ENCODE measurements at places on chromosomes 13 and 19. TPM values are rescaled to one million over a fixed set of nuclear protein-coding genes. Genes with fewer than 3 reads are reported as not detected.

DNA sequence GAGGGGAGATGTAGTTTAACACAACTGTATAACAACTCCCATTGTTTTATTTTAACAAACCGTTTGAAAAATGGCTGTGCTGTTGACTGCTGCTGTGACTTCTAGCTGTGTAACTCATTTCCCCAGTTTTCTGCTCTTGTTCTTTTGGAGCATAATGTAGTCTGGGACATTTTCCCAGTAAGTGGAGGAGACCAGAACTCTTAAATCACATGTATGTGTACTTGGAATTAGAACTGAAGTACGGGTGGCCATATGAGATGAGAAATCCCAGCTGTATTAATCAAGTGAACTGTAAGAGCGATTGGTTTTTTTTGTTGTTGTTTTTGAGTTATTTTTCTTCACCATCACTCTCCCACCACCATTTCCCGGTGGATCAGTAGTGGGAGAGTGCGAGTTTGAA lies 49.4 kb upstream of the RNF113B start:
- no peak for DNase-seq
- no peak overlapping the region for H3K27ac ChIP-seq
- H3K36me3 ChIP-seq = no peaks in the 10 kb centered on the region
- H3K4me1 ChIP-seq = no peaks in the 10 kb centered on the region
- no peaks in the 10 kb centered on the region for H3K27me3 ChIP-seq

The OR7C1 gene
- total RNA-seq = 1.5 TPM

The B3GNT8 gene
- 2.9 TPM for total RNA-seq

The KLK4 gene
- not detected for total RNA-seq

GRCh38 chr13:48560657-48561337 lies 27.9 kb upstream of the RCBTB2 start:
- no peaks in the 10 kb centered on the region for H3K36me3 ChIP-seq
- no peaks in the 10 kb centered on the region for H3K4me1 ChIP-seq
- no peak overlapping the region for H3K4me3 ChIP-seq
- H3K27me3 ChIP-seq = no peaks in the 10 kb centered on the region
- no peak for DNase-seq

The RYR1 gene
- 1.3 TPM for total RNA-seq

The A1BG gene
- 40.6 TPM for total RNA-seq

The SLC10A2 gene
- not detected for total RNA-seq

The ZNF99 gene
- 0.16 TPM for total RNA-seq

The CEACAM7 gene
- total RNA-seq = 25.2 TPM
